ENCODE measurements at places on chromosomes 12 and 14.

- DNase-seq = no peak
These were observed 23.0 kb downstream of the KCNJ8 start for GRCh38 chr12:21751517-21751916.

DNA sequence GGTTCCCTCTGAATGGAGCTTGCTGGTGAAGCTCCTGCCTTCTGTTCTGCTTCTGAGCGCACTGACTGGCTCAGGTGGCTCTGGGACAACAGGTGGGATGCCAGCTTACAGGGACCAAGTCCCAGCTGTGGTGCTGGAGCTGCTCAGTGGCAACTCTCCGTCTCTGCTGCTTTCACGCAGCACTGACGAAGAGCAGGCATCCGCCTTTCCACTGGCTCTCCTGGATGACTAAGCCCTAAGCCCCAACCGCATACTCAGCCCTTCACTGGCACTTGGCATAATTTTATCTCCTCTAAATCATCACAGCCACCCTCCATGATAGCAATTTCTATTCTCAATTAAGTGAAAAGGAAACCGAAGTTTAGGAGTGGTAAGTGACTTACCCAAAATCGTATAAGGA is 3.7 kb upstream of the RTL1 start:
- no peak for DNase-seq

DNA sequence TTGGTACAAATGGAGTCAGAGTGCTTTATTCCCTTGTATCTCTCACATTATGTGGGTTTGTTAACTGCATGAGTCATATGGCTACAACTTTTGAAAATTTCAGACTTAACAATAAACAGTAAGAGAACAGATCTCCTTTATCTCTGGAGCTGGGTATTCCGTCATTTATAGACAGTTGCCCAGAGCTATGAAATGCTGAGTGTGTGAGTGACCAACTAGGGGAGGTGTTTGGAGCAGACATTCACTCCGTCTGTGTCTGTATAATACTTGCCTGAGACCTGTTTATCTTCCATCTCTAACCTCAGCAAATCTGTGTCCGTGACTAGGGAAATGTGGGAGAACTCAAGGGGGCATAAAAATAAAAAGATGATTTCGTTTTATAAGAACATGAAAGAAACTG is 279.9 kb upstream of the FAR2 start:
- no peak for DNase-seq

DNA sequence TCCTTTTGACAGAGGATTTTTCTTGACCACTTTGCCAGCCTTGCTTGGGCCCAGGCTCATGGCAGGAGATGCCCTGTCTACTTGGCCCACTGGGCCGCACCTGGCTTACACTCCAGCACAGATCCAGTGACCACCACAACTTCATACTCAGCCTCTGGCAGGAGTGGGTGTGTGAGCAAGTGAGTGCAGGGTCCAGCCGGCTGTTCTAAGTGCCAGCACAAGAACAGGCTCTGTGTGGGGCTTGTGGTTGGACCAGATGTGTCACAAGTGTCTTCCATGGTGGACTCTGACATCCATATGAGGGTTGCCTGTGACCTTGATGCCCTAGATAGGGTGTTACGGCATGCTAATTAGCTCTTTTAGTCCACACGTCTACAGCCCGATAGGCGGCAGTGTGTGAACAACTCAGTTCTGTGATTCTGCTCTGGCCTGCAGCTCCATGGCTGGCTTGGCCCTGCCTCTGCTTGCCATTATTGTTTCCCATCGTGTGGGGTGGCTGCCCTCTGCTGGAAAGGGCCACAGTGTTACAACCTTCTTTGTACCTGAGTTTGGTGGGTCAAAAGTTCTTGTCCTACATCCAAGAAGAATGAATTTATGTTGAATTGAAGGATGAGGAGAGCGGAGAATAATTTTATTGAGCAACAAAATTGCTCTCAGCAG is 1089.1 kb downstream of the SLC6A15 start:
- DNase-seq = peak; percentile 40

- peak; percentile 51 for DNase-seq
These were observed 86.5 kb downstream of the DAAM1 start for GRCh38 chr14:59274991-59275391.

Measured in left ventricle myocardium superior (tissue), 1 donor.